ENCODE measurements at places on chromosomes 4 and X.

DNA sequence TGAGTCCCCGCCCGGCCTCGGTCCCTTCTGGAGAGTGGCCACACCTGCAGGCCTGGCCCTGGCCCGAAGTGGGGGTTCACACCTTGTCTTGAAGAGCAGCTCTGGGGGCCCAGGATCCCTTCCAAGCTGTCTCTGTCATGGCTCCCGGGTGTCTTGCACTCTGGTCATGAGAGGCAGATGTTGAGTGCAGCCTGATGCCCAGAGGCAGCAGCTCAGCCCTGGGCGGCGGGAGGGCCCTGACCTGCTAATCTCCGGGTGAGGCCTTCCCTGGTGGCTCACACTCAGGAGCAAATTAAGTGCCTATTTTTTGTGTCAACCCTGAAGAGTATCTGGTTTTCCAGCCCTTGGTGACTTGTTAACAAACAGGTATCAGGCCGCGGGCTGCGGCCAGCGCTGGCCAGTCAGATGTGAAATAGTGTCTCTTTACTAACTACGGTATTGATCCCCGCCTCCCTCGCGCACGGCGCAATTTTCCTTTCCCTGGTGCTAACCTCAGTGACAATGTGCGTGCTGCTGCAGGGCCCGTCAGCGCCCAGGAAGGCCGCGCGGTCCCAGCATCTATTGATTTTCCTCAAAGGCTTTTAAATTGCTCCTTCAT, 24.2 kb downstream of the NKX1-1 start:
- no peak for DNase-seq

DNA sequence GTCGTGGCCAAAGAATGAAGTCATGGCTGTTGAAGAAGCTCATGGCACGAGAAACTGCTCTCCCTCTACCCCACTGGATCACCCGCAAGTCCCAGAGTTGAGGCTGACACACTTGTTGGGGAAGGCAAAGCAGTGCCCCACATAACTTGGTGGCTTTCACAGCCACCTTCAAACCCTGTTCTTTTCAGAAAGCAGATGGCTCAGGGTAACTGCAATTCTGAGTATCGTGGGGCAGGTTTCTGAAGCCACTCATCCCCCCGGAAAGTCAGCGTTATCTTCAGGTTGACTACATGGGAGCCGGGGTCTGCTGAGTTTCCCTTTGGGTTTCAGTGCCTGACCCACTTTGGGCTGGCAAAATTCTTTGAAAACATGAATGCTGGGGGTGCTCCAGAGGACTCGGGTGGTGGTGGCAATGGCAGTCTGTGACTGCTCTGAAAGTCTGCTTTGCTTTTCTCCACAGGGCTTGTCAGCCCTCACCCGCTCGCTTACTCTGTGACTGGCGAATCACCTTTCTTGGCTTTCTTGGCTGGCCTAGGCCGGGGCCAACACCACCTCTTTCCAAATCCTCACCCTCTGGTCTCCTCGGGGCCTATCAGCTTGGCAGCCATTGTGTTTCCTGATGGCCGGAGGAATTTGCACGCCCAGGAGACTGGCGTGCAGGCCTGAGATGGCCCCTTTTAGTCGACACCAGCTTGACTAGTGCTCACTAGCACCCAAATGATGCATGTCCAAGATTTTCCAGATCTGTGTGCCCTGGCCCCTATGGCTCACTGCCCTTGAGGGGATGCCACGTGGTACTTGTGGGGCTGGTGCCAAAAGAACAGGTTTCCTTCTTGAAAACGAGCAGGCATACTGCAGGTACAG, 7.3 kb downstream of the PPP1R3F start:
- DNase-seq, result peak; percentile 34

DNA sequence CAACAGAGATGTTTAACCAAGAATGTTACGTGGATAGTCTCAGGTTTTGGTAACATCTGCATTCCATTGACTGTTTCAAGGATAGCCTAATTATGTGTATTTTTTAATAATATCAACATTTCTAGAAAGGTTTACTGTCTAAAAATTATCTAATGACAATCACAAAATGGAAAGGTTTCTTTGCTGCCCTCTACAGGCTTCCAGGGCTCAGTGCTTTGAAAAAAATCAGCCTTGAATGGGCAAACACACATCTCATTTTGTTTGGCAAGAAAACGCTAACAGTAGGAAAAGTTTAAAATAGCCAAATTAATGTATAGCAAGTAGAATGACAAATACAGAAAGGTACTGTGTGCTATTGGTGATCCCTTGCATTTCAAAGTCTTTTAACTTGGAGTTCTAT, 223.4 kb upstream of the PRPS2 start:
- DNase-seq, result peak; percentile 32

DNA sequence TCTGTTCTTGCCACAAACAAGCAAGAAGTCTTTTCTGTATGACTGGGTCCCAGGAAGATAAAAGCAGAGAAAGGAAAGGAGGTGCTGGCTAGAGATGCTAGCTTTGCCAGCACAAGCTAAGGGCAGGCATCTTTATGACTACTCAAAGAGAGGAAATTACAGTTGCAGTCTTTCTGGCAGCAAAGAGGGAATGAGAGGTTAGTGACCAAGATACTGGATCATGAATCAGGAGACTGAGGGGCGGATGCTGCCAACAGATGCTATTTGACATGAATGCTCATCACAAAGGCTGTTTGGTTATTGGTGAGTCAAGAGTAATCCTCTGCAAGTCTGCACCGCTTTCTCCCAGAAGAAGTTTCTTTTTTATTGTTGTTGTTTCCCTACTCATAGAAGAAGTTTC, 5.5 kb upstream of the XIAP start:
- peak; percentile 67 for DNase-seq

DNA sequence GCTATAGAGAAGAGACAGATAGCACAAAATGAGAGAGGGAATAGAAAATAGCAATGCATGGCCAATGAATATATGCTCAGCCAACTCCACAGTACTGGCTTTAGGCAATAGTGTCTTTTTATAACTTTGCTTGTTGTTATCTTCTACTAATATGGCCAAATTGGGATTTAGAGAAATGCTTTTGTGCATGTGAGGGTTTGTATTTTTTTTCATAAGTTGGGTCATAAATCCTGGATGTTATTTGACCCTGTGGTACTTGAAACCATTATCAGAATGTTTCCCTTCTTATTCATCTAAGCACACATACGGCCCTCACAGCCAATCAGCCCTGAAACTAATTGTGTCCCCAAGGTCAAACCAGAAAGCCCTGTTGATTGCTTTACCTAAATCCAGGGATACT, 35.2 kb upstream of the LPAR4 start:
- DNase-seq, result peak; percentile 24

DNA sequence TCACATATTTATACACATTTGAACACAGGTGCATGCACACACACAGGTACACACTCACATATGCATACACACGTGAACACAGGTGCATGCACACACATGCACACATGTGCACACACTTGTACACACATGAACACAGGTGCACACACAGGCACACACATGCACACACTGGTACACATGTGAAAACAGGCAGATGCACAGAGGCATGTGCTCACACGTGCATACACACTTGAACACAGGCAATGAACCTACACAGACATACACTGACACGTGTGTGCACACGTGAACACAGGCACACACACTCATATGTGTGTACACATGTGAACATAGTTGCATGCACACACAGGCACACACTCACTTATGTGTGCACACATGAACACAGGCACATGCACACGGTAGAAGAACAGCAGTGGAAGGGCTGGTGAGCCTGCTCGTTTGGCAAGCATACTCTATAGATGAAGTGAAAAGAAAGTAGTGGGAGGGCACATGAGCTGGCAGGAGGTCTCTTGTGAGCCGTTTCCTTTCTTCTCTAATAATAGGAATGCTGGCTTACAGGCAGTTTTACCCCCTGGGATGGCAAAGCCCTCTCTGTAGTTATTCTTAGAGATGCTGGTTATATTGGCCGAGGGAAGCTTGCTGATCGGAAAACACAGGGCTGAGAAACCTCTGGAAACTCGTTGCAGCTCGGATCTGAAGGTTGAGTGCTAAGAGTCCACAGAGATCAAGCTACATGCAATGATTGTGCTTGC, 279.6 kb upstream of the CLNK start:
- no peak for DNase-seq

- no peak for DNase-seq
Observed at GRCh38 chrX:50893047-50893446, 17.5 kb upstream of the BMP15 start.

DNA sequence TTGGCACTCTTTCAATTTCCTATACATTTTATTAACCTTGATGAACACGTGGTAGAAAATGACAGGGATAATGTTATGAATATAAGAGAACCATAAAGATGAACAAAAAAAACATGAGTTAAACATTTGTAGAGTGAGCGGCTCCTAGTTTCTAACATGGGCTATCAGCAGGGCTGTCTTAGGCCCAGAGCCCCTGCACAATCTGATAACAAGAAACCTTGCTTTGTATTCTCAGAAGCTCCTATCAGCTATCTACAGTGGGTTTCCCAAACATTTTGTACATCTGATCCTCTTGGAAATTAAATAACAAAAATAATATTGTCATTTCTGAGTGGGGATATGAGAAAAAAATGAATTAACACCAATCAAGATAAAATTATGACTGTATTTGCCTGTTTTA, 10.6 kb upstream of the RBPJ start:
- no peak for DNase-seq

- no peak for DNase-seq
Observed at GRCh38 chr4:79030973-79031372, 91.7 kb upstream of the PAQR3 start.

DNA sequence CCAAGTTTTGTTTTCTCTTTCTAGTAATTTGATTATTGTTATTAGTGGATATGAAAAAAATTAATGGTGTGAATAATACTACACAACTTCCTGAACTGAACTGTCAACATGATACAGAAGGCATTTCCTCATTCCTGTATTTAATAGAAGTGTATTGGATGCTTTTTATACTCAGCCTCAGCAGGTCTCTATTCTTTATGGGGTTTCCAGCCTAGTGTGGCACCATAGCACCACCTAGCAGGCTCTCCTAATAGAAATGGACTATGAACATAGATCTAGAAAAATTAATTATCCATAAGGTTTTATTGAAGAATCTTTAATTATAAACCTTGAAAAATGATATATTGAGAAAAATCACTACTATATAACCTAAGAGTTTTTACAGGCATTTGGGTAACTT, 52.4 kb downstream of the GLRB start:
- DNase-seq, result peak; percentile 79

DNA sequence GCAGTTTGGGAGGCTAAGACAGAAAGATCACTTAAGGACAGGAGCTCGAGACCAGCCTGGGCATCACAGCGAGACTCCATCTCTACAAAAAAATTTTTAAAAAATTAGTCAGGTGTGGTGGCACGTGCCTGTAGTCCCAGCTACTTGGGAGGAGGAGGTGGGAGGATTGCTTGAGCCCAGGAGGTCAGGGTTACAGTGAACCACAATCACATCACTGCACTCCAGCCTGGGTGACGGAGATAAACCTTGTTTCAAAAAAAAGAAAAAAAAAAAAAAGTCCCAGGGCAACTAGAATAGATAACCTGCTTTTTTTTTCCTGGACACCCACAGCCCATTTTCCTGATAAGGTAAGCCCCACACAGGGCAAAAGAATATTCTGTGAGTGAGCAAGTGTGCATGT, 96.3 kb downstream of the C4orf51 start:
- DNase-seq, result no peak

DNA sequence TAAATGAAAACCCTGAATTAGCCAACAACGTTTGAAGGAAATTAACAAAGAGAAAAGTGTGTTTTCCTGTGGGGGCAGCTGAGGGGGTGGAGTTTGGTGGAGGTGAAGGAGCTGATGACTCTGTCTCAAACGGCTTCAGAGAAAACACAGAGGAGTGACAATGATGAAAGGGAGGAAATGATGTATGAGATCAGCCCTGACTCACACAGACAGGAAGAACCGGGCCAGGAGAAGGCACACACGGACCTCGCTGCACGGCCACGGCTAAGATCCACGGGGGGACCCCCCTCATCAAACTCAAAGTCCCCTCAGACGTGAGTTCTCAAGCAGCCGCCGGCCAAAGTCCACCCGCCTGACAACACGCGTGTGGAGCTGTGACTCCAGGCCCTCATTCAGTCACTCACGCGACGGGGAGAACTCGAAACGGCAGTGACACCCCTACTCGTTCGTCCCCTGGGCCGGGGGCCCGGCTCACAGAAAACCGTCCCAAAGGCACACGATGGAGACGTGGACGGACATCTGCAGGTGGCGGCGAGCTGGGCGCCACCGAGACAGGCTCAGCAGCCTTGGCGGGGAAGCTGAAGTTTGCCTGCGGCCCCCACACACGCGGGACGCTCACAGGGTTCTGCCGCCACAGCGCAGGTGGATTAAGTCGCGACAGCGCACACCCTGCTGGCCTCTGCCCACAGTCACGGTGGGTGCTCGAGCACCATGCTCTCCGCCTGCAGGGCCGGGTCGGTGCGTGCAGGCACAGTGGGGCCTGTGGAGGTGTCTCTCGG, 28.8 kb downstream of the PPP2R3B start:
- DNase-seq, result peak; percentile 71

- DNase-seq, result no peak
Observed at GRCh38 chrX:22069586-22069985, 37.5 kb downstream of the PHEX start.

DNA sequence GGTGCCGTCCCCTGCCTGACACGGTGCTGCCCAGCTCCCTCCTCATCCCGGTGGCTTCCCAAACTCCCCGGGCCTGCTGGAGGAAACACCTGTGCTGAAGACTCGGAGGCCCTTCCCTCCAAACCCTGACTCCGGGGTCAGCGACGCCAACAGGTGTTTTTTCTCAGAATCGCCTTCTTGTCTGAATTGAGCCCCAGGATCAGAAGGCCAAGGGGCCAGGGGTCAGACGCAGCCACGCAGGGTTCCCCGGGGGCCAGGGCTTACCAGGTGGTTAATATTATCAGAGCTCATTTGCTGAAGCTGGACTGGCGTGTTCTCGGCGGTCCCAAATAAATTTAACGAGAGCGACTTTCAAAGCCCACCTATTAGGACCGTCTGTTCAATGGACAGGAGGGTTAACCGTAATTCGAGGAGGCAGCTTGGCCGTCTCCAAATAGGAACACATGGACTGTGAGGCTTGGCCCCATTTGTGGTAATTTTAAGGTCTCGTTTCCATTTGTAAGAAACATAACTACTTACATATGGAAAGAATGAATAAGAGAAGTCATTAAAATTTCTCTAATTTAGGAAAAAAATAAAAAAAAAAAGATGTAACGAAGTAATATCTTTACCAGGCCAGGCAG, 239.3 kb downstream of the CRLF2 start:
- no peak for DNase-seq

GRCh38 chrX:69162361-69162865, 2.8 kb downstream of the PJA1 start:
- DNase-seq, result no peak

- DNase-seq, result peak; percentile 86
Observed at GRCh38 chr4:24067367-24068193, 177.7 kb upstream of the PPARGC1A start.

DNA sequence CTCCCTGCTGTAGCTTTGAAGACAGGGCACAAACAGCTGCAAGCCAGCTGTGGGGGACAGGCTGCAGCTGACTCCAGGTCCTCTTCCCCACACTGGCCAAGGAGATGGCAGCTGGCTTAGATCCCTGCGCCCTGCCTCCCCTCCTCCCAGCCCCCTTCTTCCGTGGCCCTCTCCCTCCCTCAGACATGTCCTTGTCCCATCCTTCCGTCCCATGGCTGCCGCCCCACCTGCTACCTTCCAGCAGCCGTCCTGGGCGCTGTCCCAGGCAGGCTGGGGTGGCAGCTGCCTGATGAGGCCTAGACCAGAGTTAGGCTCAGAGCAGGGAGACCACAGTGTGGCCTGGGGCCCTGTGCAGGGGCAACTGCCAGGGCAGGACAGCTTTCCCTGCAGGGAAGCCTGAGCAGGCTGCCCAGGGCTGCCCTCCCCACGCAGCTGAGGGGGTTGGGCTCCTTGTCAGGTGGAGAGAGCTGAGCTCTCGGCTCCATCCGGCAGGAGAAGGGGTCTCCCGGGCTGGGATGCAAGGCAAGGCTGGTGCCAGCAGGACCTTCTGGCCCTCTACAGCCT, 3.3 kb upstream of the BGN start:
- DNase-seq, result peak; percentile 50

Measured in foreskin fibroblast (primary cell).